ENCODE measurements at places on chromosomes 6 and 20.

DNA sequence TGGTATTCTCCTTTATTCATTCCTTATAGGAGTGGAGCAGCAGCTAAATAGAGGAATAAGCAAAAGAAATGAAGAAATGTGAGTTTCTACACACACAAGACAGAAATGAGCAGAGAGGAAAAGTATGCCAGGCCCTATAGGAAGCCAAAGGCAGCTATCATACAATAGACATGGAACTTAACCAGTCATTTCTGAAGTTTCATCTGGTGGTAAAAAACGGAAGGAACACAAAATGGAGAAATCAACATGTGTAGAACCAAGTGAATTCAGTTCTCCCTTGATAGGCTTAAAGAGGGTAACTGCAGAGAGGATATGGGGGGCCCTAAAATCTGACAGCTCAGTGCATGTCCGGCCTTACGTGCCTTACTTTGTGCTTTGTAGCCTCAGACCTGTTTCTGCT, 44.6 kb downstream of the TSBP1 start:
- no peak for DNase-seq

GRCh38 chr6:23269436-23269835, 700.1 kb downstream of the HDGFL1 start:
- no peak for DNase-seq

- no peak for DNase-seq
These were observed 50.8 kb upstream of the TAGAP start for GRCh38 chr6:159095616-159096015.

DNA sequence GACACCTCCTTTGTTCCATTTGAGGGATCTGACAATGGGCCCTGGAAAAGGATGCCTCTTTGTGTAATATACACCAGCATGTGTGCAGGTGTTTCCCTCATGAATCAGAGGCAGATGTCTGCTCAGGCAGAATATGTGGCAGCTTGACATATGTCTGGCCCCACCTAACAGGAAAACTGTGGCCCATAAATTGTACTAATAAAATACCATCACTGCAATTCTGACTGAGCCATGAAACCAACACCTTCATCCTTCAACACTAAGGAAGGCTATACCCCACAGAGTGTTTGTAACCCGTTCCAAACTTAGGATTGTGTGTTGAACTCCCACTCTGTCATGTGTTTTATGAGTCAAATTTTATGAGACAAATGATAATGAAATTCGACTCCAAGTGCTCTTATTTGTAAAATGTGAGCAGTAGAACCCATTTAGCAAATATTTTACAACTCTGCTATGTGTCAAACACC, 22.7 kb downstream of the LAMA4 start:
- no peak for DNase-seq

DNA sequence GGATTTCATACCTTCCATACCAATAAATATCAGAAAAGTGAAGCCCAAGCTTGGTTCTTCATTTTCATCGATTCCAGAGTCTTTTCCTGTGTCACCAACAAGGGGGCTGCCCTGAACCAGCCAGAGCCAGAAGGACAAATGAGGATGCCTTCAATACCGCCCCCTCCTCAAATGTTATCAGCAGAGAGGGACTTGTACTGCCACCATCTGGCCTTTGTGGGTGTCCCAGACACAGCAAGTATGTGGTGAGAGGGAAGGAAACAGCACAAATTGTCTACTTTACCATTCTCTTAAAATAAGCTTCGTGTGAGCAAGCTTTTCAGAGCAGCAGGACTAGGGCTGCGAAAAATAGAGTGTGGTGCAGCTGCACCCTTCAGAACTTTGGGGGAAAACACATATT, 165.3 kb downstream of the SOBP start:
- no peak for DNase-seq

All from cortex of kidney (tissue), 1 donor.